Naive B cell (primary cell): ENCODE measurements at places on chromosomes 5 and 9.
A peak's percentile ranks its signal among the peaks of the same experiment; 100 is the strongest.

GRCh38 chr9:133429641-133430161 lies 7.5 kb downstream of the ADAMTS13 start:
- H3K4me3 ChIP-seq, result peak overlapping the region; percentile 62
- peaks cover 5% of the 10 kb centered on the region for H3K4me1 ChIP-seq
- H3K27me3 ChIP-seq, result peaks cover 36% of the 10 kb centered on the region
- no peaks in the 10 kb centered on the region for H3K36me3 ChIP-seq
- no peak for DNase-seq
- no peak overlapping the region for H3K27ac ChIP-seq

DNA sequence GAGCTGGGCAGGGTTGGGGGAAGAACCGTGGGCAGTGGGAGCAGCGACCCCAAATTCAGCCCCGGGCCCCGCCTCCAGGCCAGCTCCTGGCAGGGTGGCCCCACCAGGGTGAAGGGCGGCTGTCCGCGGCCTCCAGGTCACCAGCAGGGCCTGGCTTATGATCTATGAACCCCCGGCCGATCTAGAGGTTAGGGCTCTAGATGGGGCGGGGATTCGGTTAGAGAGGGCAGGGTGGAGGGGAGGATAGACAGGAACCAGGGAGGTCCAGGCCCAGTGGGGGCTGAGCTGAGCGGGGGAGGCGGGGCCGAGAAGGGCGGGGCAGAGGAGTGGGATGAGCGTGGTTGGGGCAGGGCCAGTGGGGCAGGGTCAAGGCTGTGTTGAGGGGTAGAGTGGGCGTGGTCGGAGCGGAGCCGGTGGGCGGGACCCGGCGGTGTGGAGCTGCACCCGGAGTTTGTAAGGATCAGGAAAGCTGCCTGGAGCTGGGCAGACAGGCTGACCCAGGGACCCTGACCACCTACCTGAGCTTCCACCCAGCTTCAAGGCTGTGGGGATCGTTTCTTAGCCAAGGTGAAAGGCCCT lies 29.3 kb upstream of the OBP2B start:
- peaks cover 60% of the 10 kb centered on the region for H3K27me3 ChIP-seq
- peaks cover 17% of the 10 kb centered on the region for H3K4me1 ChIP-seq
- DNase-seq, result peak; percentile 23
- no peaks in the 10 kb centered on the region for H3K36me3 ChIP-seq
- peak overlapping the region; percentile 57 for H3K4me3 ChIP-seq

DNA sequence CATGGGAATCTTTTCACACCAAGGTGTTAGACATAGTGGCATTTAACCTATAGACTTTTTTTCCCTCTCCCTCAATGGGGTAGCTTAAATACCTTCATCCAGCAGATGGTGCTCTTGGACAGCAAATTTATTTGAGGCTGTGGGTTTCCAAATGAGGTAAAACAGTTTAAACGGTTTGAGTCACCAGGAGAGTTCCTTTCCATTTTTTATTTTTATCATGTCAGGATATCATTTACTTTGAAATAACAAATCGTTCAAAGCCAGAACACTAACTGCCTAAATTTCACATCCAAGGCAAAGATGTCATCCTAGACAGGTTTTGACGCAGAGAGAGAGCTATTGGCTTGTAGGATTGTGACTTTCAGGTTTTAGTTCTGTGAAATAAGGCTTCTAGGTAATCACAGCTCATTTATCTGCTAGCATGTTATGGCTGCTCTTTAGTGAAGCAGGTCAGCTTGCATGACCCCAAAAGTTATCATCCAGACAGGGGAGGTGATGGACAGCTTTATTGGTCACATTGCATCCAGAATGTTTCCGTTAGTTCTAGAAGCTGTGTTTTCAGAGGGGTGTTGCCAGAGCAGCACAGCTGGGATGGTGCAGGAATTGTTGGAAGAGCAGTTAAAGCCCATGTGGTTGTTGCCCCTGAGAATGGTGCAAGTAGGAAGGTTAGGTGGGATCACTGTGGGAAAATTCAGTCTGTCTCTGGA lies 69.8 kb downstream of the KDM4C start:
- DNase-seq, result peak; percentile 29
- H3K4me3 ChIP-seq, result no peak overlapping the region
- peaks cover 22% of the 10 kb centered on the region for H3K4me1 ChIP-seq
- H3K27ac ChIP-seq, result peak overlapping the region; percentile 84
- peaks cover 28% of the 10 kb centered on the region for H3K36me3 ChIP-seq
- H3K27me3 ChIP-seq, result no peaks in the 10 kb centered on the region

DNA sequence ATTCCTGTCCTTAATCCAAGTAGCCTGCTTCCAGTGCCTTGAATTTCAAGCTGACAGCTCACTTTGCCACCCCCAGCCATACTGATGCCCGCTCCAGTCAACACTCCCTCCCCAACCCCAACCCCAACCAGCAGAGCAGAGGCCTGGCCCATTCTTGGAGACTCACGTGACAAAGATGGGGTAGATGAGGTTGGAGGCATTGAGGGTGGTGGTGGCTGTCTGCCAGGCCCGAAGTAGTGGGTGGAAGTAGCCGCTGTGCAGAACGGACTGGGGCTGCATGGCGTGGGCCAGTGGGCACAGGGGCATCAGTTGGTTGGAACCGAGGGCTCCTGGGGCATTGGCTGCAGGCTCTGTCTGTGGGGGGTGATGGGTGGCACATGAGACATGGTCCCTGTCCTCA lies 7.8 kb downstream of the ALAD start:
- no peak overlapping the region for H3K27ac ChIP-seq
- H3K36me3 ChIP-seq, result peaks cover under 1% of the 10 kb centered on the region
- H3K4me3 ChIP-seq, result no peak overlapping the region
- DNase-seq, result no peak
- H3K27me3 ChIP-seq, result no peaks in the 10 kb centered on the region

DNA sequence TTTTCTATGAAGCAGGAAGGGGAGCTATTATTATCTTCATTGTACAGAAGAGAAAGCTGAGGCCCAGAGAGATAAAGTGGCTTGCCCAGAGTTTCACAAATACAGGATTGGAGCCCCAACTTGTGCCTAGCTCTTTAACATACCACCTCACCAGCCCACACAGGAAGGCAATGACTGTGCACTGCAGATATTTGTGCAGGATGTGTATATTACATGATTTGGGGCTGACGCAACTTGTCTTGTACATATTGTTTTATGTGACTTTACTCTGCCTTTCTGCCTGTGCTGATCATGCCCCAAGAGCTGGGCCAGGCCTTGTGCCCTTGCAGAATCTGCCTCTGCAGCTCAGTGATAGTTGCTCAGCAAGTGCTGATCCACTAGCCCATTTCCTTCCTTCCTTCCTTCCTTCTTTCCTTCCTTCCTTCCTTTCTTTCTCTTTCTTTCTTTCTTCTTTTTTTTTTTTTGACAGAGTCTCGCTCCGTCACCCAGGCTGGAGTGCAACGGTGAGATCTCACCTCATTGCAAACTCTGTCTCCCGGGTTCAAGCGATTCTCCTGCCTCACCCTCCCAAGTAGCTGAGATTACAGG lies 106.6 kb upstream of the TBCA start:
- H3K4me3 ChIP-seq, result no peak overlapping the region
- no peaks in the 10 kb centered on the region for H3K36me3 ChIP-seq
- no peak for DNase-seq
- peaks cover 36% of the 10 kb centered on the region for H3K27me3 ChIP-seq
- H3K4me1 ChIP-seq, result peaks cover 1% of the 10 kb centered on the region
- no peak overlapping the region for H3K27ac ChIP-seq

- H3K4me3 ChIP-seq, result no peak overlapping the region
- no peak for DNase-seq
- no peaks in the 10 kb centered on the region for H3K36me3 ChIP-seq
- no peaks in the 10 kb centered on the region for H3K27me3 ChIP-seq
- no peaks in the 10 kb centered on the region for H3K4me1 ChIP-seq
Measured at GRCh38 chr5:112013660-112014059, 256.7 kb upstream of the NREP start.

GRCh38 chr9:38305582-38305981 lies 86.9 kb upstream of the ALDH1B1 start:
- H3K27ac ChIP-seq, result no peak overlapping the region
- DNase-seq, result no peak
- no peaks in the 10 kb centered on the region for H3K36me3 ChIP-seq
- no peak overlapping the region for H3K4me3 ChIP-seq
- no peaks in the 10 kb centered on the region for H3K4me1 ChIP-seq
- H3K27me3 ChIP-seq, result peaks cover 31% of the 10 kb centered on the region

GRCh38 chr5:148469501-148469935 lies 85.8 kb downstream of the FBXO38 start:
- H3K4me3 ChIP-seq, result no peak overlapping the region
- H3K36me3 ChIP-seq, result no peaks in the 10 kb centered on the region
- H3K4me1 ChIP-seq, result no peaks in the 10 kb centered on the region
- H3K27me3 ChIP-seq, result no peaks in the 10 kb centered on the region
- no peak for DNase-seq
- H3K27ac ChIP-seq, result no peak overlapping the region

GRCh38 chr9:121230256-121230655 lies 28.6 kb upstream of the RAB14 start:
- peaks cover 26% of the 10 kb centered on the region for H3K36me3 ChIP-seq
- H3K4me1 ChIP-seq, result peaks cover 2% of the 10 kb centered on the region
- H3K27me3 ChIP-seq, result no peaks in the 10 kb centered on the region
- H3K4me3 ChIP-seq, result no peak overlapping the region

DNA sequence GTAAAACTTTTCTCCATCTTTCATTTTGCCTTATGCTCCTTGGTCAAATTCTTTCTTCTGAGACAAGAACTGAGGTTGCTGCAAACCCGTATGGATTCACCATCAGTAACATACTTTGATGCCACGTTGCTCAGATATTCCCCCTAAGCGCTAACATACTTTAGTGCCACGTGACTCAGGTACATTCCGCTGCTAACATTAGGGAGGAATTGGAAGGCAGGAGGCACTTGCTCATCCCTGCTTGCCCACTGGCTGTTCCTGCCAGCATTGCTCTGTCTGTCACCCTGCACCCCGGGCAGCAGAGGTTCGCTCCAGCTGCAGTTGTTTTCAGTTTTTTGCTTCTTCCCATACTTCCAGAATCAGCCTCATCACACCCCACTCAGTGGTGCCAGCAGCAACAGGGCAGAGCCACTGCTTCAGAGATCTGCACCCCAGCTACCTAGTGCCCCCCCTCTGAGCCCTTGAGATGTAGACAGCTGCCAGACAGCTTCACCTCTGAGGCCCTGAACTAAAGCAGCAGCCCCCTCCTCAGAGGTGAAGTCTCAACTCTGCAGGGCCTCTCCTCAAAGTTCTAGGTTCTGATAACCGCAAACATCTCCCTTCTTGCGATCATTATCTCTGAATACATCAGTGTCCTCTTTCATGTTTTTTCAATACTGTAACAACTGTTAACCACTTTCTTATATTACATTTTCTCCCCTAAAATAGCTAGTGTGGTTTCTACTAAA lies 228.0 kb upstream of the KIF2A start:
- DNase-seq, result no peak
- H3K4me3 ChIP-seq, result no peak overlapping the region
- H3K4me1 ChIP-seq, result no peaks in the 10 kb centered on the region
- H3K27ac ChIP-seq, result no peak overlapping the region
- H3K36me3 ChIP-seq, result no peaks in the 10 kb centered on the region
- H3K27me3 ChIP-seq, result no peaks in the 10 kb centered on the region

- no peak overlapping the region for H3K4me3 ChIP-seq
- no peaks in the 10 kb centered on the region for H3K27me3 ChIP-seq
- H3K4me1 ChIP-seq, result peaks cover under 1% of the 10 kb centered on the region
- H3K36me3 ChIP-seq, result peaks cover 15% of the 10 kb centered on the region
Measured at GRCh38 chr9:127844821-127845359, 9.6 kb downstream of the ENG start.

DNA sequence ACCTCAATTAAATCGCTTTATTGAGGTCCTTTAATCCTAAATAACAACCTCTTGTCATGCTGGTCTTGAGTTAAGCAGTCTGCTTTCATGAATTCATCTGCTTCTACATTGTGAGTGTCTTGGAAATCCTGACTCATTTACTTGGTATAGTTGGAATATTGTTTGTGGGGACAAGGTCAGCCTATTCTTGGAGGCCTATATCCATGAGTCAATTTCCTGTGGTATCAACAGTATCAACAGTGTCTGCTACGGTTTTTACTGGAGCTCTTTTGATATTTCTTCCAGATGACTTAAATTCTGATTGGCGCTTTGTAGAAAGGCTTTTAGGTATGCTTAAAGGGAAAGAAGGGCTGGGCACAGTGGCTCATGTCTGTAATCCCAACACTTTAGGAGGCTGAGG lies 71.2 kb upstream of the PARP8 start:
- no peaks in the 10 kb centered on the region for H3K27me3 ChIP-seq
- H3K4me1 ChIP-seq, result peaks cover 5% of the 10 kb centered on the region
- no peak overlapping the region for H3K4me3 ChIP-seq
- no peaks in the 10 kb centered on the region for H3K36me3 ChIP-seq
- H3K27ac ChIP-seq, result no peak overlapping the region

DNA sequence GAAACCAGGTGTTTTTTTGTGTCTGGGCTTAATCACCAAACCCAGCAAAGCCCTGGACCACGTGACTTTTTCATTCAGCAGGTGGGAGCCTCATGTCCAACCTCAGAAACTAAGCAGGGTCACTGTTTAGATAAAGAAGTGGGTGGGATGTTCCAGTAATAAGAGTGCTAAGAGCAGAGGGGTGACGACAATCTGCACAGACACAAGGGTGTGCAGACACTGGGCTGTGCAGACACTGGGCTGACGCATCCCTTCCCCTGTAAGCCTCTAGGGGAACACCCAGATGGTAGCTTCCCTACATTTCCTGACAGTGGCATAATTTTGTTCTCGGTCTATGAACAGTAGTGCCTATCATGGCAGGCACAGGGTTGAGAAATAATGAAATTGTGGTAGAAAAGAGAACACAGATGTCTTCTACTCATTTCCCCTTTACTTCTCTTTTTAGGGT lies 85.1 kb downstream of the SAXO1 start:
- no peak overlapping the region for H3K27ac ChIP-seq
- DNase-seq, result no peak
- no peaks in the 10 kb centered on the region for H3K36me3 ChIP-seq
- no peak overlapping the region for H3K4me3 ChIP-seq
- no peaks in the 10 kb centered on the region for H3K4me1 ChIP-seq

DNA sequence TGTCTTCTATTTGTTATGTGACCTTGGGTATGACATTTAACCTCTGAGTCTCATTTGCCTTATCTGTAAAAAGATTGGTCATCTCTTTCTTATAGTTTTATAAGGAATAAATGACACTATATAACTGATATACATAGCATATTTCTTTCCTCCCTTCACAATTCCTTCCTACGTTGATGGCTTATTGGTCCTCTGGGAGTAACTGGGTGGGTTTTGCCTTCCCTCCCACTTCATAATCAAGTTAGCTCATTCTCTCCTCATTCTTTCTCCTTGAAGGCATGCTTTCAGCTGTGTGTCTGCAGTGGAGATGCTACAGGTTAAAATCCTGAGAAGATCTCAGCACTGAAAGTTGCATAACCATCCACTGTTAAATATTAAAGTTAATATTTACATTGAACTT lies 382.4 kb downstream of the TMEM38B start:
- no peak for DNase-seq
- H3K4me1 ChIP-seq, result no peaks in the 10 kb centered on the region
- H3K27me3 ChIP-seq, result no peaks in the 10 kb centered on the region
- H3K4me3 ChIP-seq, result no peak overlapping the region
- H3K36me3 ChIP-seq, result no peaks in the 10 kb centered on the region
